Right cardiac atrium (tissue), 5 donors: ENCODE measurements at places on chromosomes 13 and 19.

DNA sequence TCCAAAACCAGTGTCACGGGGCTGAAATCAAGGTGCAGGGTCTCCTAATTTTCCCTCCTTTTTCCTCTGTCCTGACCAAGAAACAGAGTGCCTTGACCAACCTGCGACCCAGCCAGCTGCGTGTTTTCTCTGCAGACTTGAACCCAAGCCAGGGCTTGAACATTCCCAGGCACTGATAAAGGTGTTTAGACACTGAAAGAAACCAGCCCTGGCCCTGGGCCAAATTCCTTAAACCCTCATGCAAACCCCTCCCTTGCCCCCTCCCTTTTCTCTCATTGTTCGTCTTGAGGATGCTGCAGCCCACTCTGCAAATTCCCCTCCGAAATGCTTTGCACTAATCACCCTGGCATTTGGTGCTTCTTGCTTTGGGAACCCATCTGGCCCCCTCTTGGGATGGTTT lies 9.5 kb upstream of the FFAR2 start:
- no peak for DNase-seq

GRCh38 chr13:60642552-60642951 lies 245.5 kb downstream of the TDRD3 start:
- DNase-seq, result no peak

- DNase-seq, result no peak
Observed at GRCh38 chr19:38740257-38740592, 4.0 kb downstream of the CAPN12 start.

DNA sequence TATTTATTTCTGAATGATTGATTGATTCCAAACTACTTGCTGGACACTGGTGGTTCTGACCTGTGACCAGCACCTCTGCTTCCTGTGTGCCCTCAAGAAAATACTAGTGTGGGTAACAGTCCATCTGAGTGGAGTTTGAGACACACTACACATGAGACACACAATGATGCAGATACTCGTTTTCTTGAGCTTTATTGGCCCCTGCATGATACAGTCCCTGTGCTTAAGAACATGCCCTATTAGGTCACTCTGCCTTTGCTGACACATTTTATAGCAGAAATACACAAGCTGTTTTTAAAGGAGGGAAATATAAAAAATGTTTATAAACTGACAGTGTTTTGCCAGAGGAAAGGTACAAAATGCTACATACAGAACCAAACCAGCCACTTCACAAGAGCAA lies 126.9 kb downstream of the STK24 start:
- no peak for DNase-seq
